ENCODE measurements at places on chromosomes 12 and 14.

DNA sequence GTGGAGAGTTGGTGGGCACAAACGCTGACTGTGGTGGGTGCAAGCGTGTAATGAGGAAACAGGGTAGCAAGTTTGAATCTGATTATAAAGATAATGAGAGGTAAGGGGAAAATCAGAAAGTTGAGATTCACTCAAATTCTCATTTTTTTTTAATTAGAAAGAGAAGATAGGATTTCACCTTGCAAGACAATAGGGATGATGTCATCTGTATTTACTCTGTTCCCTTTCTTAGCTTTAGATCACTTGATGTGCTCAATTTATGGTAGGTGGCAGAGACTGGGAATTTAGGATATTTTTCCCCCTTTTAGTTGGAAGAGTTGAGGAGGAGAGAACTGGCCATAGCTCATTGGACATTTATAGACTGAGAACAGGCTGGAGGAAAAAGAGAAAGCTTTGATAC lies 363.6 kb downstream of the AEBP2 start:
- DNase-seq = no peak

DNA sequence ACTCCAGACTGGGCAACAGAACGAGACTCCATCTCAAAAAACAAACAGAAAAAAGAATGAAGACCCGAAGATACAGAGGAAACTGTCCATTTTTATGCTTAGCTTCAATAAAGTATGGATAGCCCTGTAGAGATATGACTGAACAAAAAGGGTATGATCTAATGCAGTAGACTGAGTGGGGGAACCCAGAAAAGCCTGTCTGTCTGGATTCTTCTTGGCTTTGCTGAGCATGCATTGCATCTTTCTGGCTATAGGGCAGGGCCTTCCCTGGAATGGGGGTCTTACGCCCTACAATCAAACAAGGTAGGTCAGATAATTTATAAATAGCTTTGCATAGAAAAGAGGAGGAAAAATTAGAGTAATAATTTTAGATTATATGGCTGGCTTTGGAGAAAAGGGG lies 10.1 kb downstream of the MIA2 start:
- no peak for DNase-seq

GRCh38 chr14:23910876-23911210 lies 42.7 kb upstream of the DHRS4 start:
- no peak for DNase-seq

- peak; percentile 53 for DNase-seq
Measured at GRCh38 chr12:41663598-41664265, 475.6 kb downstream of the PDZRN4 start.

DNA sequence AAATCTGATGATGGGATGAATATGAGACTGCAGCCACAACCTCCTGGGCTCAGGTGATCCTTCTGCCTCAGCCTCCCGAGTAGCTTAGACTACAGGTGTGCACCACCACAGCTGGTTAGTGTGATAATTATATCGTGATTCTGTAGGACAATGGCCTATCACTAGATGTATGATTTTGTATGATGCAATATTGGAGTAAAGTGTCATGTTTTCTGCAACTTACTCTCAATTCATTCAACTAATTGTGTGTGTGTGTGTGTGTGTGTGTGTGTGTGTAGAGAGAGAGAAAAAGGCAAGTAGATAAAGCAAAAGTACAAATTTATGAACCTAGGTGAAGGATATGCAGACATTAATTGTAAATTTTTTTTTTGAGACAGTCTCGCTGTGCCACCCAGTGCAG lies 10.7 kb downstream of the RAD52 start:
- DNase-seq = no peak

DNA sequence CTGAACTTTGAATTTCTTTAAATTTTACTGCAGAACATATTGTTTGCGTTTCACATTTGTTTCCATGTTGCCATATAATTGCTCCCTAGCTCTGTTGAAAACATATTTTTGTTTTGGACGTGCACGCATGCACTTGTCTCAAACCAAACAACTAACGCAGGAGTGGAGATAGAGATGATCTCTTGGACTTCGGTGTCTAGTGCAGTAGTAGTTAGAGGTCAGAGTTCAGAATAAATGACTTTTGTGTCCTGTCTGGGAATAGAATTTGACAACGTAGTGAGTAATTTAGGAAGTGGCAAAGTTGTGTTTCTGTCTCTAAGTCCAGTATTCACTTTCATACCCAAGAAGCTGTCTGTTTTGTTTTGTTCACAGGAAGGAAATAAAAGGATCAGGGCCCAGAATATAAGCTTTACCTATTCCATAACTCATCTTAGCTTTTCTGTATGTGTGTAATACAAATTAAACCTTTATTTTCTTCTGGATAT lies 173.8 kb downstream of the AEBP2 start:
- DNase-seq = no peak

GRCh38 chr12:16272222-16272621 lies 5.3 kb downstream of the SLC15A5 start:
- DNase-seq = no peak

- DNase-seq = no peak
Measured at GRCh38 chr14:59244581-59244980, 56.1 kb downstream of the DAAM1 start.

GRCh38 chr14:25406818-25407217 lies 356.9 kb upstream of the STXBP6 start:
- DNase-seq = peak; percentile 78

GRCh38 chr12:30911207-30911606 lies 15.3 kb upstream of the TSPAN11 start:
- DNase-seq = no peak

- DNase-seq = no peak
Measured at GRCh38 chr12:42790761-42791151, 201.2 kb upstream of the PRICKLE1 start.

DNA sequence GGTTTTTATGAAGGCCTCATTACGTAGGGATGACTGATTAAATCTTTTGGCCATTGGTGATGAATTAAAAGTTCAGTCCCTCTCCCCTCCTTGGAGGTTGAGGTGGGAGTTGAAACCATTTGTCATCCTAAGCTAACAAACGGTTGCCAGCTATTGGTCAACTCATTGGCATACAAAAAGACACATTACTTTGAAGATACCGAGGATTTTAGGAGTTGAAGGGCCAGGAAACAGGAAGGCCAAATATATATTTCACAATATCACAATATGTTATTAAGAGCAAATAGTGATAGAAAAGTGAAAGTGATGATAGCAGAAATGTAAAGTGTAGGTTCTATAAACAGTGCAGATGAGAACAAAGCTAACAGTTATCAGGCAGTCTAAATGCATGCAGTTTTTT lies 24.4 kb downstream of the RCOR1 start:
- no peak for DNase-seq
